ENCODE measurements at places on chromosomes 12 and 14.

DNA sequence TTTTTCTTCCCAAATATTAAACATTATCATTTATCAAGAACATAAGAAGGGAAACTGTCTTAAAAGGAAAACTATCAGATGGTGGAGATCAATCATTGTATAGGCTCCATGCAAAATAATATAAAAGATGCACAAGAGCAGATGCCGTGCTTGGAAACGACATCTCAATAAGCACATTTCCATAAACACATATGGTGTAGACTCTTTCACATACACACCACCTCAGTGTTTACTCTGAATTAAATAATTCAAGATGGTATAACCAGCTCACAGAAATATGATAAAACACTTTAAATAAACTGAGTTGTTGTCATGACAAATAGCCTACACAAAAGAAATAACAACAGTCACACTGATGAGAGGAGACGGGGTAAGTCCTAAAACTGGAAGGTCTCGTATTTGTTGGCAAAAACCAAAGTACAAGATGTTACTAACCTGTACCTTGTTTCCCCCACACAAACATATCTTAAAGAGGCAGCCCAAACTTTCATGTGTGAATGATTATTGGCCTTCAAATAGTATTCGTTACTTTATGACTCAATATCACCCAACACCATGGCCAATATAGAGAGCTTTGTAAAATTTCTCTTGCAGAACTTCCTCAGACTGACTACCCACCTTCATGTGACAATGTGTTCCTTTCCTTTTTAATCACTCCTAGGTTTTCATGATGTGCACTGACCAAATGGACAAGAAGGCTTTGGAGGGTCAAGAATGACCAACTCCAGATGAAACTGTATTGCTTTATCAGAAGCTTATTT, 48.6 kb upstream of the TMPO start:
- no peak for DNase-seq

- no peak for DNase-seq
Measured at GRCh38 chr14:28102001-28102400, 664.6 kb upstream of the FOXG1 start.

DNA sequence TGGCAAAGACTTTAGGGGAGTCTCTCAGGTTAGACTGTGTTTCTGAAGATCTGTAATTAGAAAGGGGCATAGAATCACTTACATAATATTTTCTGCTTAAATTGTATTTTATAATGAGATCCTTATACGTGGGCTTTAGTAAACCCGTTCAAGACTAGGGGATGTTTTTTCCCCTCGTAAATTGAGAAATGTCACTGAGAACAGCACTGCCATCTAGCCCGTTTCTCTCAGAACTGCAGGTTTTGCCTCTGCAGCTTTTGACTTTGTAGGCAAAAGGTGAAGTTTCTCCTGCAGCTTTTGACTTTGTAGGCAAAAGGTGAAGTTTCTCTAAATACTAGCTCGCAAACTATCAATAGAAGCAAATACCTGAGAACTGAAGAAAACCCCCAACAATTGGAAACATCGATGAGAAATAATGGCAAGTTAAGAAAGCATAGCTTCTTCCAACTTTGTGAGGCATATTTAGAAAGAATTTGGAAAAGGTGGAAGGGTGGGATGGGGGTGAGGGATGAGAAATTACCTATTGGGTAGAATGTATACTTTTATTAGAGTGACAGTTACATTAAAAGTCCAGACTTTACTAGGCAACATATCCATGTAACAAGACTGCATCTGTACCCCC, 9.9 kb upstream of the ASPG start:
- DNase-seq = no peak

DNA sequence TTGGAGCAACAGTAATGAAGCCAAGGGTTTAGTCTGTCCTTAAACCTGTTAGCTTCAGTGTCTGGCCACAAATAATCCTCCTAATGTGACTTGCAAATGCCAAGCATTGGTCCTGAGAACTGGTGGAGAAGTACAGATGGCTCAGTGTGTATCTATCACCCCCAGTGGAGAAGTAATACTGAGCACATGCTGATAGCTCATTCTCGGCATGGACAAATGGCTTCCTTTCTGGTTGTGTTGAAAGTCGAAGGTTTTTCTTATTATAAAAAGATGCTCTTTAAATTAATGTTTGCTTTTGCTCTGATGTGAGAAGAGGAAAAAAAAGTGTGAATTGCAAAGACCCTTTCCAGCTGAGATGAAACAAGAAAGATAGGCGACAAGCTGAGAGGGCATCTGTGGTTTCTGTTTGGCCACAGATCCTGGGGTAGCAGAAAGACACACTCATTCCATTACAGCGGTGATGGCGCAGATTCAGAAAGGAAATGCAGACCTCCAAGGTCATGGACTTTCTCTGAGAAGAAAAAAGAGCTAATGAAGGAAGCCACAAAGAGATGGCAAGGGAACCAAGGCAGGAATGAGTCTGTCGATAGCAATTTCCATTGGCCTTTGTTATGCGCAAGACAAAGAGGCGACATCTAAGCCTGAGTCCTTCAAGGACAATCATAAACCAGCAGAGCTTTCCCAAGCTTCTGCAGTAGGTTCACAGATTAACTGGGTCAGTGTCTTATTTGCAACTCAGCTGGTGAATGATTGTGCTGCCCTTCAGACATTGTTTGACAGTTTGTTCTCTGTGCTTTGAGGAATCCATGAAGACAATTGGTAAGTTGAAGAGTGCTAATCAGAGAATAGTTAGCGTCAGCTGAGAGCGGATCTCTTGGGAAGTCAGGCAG, 155.5 kb upstream of the RGS6 start:
- DNase-seq = no peak

DNA sequence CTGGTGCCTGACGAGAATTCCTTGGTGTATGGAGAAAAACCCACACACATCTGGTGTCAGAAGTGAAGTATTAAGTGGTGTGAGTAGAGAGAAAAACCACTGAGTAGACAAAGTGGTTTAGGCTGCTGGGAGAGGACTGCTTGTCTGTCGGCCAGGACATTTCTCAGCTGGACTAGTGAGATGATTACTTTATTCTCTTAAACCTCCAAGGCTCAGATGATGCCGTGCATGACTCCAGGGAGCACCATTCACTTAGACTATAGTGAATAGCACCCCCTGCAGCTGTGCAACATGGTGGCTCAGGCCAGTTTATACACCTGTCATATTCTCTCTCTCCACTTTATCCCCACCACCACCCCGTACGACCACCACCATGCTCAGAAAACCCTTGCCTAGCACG, 28.5 kb upstream of the NFYB start:
- DNase-seq = no peak

- no peak for DNase-seq
Measured at GRCh38 chr12:41604830-41605229, 416.7 kb downstream of the PDZRN4 start.

DNA sequence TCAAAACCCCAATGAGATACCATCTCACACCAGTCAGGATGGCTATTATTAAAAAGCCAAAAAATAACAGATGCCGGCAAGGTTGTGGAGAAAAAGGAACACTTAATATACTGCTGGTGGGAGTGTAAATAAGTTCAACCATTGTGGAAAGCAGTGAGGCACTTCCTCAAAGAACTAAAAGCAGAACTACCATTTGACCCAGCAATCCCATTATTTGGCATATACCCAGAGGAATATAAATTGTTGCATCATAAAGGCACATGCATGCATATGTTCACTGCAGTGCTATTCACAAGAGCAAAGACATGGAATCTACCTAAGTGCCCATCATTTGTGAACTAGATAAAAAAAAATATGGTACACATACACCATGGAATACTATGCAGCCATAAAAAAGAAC, 59.9 kb downstream of the MGST1 start:
- DNase-seq = no peak

- DNase-seq = no peak
Measured at GRCh38 chr12:114898159-114898558, 214.2 kb upstream of the TBX3 start.

- no peak for DNase-seq
Measured at GRCh38 chr14:105889666-105890473, 363.5 kb downstream of the TMEM121 start.

DNA sequence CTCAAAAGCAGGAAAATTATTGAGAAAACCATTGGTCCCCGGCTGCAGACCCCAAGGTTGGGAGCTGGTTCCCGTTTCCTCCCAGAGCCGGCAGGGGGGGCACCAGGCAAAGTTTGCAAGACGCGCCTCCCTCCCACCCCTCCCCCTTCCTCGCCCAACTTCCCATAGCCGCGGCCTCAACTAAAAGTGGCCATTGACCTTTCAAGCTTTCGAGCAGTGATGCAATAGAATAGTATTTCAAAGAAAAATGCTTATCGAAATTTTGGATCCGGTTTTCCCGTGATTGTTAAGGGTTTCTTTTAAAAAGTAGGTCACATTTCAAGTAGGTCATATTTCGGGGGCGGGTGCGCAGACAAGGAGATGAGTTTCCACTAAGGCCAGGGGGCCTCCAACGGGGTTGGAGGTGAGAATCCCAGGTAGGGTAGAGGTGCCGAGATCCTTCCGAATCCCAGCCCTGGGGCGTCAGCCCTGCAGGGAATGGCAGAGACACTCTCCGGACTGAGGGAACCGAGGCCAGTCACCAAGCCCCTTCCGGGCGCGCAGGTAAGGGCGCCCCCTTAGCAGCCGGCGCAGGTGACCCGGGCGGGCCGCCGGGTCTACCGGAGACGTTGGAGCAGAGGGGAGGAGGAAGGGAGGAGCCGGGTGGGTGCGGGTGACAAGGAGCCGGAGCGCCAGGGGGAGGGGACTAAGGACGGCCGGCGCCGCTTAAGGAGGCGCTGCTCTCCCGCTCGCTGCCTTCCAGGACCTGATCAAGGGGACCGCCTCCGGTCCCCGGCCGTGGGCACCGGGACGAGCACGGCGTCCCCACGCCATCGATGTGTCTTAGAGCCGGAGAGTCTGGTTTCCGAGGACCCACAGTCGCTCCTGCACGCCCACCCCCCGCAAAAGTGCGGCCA, 2.6 kb upstream of the SOCS2 start:
- peak; percentile 58 for DNase-seq

GRCh38 chr14:73887694-73888459, 1.2 kb downstream of the ZNF410 start:
- no peak for DNase-seq

- DNase-seq = no peak
Measured at GRCh38 chr12:124928095-124928911, 13.9 kb upstream of the UBC start.

GRCh38 chr14:50225974-50226297, 5.4 kb downstream of the SOS2 start:
- no peak for DNase-seq

GRCh38 chr12:9143137-9143536, 27.4 kb upstream of the A2M start:
- DNase-seq = no peak

GRCh38 chr12:116160231-116160630, 117.3 kb downstream of the MED13L start:
- no peak for DNase-seq

DNA sequence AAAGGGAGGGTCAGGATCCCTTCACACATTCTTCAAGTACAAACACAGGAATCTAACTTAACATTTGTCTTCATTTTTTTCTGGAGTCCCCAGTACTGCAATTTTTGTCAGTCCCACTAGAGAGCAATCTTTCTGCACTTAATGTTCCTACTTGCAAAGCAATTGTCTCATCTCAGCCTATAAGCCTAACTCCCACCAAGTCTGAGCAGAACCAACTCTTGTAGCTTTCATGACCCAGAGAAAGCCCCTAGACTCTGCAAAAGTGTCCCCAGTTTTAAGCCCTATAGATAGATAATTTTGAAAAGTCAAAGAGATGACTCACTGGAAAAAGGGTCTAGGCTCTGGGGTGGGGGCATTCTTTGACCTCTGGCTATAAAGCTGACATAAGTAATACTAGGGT, 1.8 kb upstream of the ZBTB39 start:
- no peak for DNase-seq

DNA sequence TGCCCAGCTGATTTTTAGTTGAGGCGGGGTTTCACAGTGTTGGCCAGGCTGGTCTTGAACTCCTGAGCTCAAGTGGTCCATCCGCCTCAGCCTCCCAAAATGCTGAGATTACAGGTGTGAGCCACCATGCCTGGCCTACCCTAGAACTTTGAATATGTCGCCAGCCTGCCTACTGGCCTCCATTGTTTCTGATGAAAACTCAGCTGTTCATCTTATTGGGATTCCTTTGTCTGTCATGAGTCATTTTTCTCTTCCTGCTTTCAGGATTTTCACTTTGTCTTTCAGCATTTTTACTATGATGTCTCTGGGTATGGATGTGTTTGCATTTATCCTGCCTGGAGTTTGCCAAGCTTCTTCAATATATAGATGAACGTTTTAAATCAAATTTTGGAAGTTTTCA, 8.1 kb upstream of the B3GNT4 start:
- DNase-seq = no peak

- DNase-seq = no peak
Measured at GRCh38 chr12:89678225-89678624, 30.4 kb downstream of the ATP2B1 start.

GRCh38 chr12:5758347-5758746, 186.7 kb downstream of the ANO2 start:
- DNase-seq = no peak

DNA sequence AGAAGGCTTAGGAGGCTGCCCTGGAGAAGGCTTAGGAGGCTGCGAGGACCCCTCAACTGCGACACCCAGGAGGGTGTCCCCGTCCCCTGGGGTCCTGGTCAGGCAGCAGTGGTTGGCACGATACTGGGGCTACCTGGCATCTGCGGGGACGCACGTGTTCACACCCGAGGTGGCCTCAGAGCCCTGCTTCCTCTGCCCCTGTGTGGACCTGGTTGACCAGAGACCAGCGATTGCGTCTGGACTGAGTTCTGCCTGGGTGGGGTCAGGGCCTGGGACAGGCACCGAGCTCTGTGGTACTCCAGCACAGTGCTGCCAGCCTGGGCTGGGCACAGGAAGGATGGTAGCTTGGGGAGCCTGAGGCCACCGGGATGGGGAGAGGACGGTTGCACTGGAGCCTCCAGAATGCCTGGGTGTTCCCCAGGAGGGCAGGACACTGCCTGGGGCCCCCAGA, 735 bp downstream of the ASPG start:
- no peak for DNase-seq

DNA sequence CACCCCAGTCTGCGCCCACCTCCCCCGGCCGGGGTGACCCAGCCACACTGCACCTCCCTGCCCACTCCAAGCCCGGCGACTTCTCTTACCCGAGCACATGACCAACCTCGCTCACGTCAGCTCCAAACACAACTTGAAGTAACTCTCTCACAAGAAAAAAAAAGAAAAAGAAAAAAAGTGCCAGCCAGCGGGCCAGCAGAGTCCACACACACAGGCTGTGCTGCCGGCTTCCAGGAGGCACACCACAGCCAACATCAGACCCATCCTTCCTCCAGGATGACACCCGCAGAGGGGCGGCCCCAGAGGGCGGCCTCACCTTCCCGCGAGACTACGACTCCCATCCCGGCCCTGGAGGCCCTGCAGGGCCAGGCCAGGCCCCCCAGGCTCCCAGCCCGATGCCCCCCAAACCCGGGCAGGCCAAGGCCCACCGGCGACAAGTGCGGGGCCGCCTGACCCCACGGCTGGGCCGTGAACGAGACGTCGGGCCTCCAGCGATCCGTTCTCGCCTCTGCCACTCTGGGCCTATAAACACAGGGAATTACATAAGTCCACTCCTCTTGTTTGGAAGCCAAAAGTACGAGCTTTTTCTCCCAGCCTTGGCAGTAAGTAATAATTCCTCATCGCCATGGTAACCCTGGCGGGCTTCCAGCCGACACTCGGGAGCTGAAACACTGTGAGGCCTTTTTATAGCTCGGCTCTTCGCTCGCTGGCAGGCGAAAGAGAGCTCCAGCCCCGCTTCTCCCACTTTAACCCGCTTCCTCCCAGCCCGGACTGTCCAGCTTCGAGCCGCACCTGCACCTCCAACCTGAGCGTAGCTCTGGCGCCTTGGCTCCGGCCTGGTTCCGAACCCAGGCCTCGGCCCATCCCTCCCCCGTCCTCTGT, 49.1 kb downstream of the NCOR2 start:
- DNase-seq = no peak
